Chondrocyte (in vitro differentiated cells): ENCODE measurements at places on chromosomes 4 and X.
A peak's percentile ranks its signal among the peaks of the same experiment; 100 is the strongest.

GRCh38 chr4:152735396-152735859 lies 44.1 kb downstream of the TIGD4 start:
- no peak for DNase-seq

DNA sequence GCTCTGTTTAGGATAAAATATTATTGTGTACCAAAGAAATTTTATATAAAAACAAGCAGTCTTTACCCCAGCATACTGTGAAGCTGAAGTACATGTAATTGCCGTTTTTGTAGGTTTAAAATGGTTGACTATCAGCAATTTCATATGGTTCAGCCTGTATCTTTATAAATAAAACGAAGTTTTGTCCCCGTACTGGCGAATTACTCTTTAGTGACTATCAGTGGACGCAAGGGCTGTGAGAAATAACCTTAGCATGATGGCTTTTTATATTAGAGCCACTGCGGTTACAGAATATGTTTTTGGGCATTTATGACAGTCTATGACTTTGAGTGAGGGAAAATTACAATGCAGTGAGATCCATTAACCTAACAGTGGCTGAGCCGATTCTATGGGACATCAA lies 1.2 kb downstream of the GPM6B start:
- no peak for DNase-seq

- no peak for DNase-seq
These were observed 39.6 kb downstream of the SMAD1 start for GRCh38 chr4:145521282-145521681.

DNA sequence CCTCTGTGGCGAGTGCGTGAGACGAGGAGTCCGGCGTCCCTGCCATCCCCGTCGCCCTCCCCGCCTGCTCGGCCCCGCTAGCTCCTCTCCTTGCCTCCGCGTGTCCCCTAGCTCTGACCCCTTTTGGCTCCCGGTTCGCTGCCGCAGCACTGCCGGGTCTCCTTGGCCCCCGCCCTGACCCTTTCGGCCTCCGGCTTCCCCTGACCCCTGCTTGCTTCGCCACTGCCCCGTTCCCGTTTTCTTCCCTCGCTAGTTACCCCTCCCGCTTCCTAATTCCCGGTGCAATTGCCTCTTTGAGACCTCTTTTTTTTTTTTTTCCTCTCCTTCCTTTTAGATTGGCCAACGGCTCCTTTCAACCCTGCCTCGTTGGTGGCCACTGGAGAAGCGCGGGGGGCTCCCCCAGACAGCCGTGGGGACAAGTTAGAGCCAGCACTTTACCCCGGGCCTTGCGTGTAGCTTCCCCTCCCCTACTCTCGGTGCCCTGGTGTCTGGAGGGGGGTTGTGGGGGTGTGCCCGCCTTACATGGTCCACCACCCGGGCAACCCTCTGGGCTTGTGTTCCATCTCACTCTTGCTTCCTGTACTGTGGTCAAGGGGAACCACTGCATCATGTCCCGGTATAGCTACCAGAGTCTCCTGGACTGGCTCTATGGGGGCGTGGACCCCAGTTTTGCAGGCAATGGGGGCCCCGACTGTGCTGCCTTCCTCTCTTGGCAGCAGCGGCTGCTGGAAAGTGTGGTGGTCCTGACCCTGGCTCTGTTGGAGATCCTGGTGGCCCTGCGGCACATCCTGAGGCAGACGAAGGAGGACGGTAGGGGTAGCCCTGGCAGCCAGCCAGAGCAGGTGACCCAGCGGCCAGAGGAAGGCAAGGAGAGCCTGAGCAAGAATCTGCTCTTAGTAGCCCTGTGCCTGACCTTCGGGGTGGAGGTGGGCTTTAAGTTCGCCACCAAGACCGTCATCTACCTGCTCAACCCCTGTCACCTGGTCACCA lies 548 bp downstream of the TMEM164 start:
- DNase-seq, result no peak

- DNase-seq, result no peak
These were observed at the start of gene TMEM35A for GRCh38 chrX:101078716-101079598. Gene TMEM35A (plus strand): TSS chrX:101078879. CDS start chrX:101079003, 124 bp downstream.

GRCh38 chrX:44343412-44344141 lies at the start of gene EFHC2:
Gene EFHC2 (minus strand): TSS chrX:44343672. CDS start chrX:44343588, 84 bp downstream.
- no peak for DNase-seq

DNA sequence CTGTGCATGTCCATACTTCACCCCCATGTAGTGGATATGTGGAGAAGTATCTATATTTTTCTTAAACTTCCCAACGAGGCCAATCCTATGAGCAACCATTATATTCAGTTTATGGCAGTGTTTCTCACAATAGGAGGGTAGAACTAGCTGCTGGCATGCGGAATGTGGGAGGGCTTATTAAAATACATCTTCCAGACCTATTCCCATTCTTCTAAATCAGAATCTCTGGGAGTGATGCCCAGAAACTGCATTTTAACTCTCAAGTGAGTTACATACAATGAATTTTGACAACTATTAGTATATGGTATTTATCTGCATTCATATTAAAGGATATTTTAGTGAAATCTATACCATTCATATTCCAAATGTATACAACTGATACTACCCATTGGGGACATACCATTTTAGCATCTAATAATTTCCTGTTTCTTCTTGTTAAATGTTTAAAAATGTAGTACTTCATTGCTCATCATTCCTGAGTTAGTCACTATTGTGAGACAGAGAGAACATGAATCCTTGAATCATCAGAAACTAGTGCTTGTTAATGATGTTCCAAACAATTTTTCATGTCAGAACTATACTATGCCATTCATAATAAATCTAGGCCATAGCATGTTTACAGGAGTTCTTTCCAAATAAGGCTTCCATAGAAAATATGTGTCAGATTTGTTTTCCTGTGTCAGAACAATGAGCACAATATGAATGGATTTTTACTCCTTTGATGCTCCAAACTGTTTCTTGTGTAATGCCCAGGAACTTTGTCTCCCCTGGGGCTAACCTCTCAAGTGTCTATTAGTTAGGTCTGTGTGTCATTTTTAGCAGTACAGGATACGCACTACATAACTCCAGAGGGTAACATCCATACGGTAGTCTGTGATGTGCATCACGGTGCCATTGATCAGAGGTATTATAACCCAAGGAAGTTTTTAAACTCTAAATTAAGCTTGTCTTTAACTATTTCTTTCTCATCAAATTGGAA lies 198.8 kb upstream of the BMP3 start:
- DNase-seq, result no peak

DNA sequence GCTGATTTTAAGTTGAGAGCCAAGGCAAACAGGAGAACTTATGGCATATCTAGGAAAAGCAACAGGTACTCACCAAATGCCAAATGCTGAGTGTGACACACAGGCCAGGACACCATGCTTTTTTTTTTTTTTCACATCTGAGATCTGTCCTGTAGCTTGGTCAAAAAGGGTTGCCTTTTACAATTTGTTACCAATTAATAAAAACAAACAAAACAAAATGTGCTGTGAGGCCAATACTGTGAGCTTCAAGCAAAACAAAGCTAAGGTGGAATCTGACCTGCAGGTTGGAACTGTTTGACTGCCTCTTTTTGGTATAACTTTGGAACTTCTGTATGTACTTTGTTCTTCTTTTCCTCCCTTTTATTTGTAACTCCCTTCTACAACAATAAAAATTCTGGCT lies 548.5 kb upstream of the IGFBP7 start:
- no peak for DNase-seq

DNA sequence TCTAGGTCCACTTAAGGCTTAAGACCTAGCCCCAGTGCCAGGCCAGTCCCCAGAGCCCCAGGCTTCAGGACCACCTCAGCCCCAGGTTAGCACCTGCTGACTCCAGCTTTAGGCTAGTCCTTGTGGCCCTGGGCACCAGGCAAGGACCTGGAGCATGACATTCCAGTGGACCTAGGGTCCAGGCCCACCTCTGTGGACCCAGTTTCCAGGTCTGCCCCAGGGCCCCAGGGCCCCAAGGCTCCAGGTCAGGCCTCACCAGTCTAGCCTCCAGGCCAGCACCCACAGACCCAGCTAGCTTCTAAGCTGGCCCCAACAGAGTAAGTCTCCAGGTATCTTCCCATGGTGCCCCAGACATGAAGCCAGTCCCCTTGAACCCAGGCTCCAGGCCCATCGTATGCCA lies 97.5 kb downstream of the QRFPR start:
- DNase-seq, result no peak

DNA sequence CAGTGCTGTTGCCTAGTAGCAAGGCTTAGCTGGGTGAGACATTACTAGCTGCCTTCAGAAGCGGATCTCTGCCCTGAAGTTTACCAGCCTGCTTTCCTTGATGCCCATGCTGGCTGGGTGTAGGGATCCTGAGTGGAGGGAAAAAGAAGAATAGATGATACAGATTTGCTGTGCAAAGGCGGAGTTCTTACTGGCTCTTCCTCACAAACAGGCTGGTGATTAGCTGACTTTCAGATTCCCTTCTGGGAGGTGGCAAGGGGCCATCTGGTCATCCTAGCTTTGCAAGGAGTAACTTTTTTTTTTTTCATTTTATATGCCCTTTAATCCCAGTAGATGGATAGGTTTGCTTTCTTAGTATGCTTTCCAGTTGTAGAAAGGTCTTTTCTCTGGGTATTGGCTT lies 44.8 kb downstream of the SMARCA5 start:
- no peak for DNase-seq

DNA sequence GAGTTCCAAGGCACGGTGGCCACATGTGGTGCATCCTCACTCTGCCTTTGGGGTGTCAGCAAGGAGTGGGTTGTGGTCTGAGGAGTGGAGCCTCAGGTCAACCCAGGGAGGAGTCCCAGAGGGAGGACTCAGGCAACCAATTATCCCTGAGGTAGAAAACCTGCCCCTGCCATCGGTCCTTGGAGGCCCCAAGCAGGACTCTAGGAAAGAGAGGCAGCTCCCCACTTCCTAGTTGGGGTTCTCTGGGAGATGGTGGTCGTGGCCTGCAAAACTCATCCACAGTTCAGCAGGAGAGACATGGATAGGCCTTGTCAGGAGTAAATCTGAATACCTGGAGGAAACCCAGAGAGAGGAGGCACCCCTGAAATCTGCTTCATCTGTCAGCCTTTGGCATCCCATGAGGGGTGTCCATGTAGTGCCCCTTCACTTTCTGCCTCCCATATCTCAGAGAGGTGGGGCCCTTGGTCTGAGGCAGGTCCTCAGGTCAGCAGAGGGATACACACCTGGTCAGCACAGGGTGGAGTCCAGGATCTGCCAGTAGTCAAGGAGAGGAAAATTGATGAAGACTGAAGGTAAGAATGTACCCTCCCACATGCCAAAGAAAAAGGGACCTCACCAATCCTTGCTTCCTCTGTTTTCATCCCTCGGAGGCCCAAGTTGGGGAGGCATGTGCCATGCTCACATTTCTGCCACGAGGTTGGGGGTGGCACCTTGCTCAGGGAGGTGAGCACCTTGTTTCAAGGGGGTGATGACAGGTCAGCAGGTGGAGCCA lies 1.6 kb downstream of the MAGEA11 start:
- DNase-seq, result no peak

GRCh38 chrX:31279359-31279758 lies 207.5 kb upstream of the FTHL17 start:
- DNase-seq, result no peak

GRCh38 chr4:74293558-74293957 lies 14.7 kb upstream of the EPGN start:
- DNase-seq, result no peak

- DNase-seq, result no peak
These were observed 84.7 kb upstream of the RAPGEF2 start for GRCh38 chr4:159018062-159018629.

DNA sequence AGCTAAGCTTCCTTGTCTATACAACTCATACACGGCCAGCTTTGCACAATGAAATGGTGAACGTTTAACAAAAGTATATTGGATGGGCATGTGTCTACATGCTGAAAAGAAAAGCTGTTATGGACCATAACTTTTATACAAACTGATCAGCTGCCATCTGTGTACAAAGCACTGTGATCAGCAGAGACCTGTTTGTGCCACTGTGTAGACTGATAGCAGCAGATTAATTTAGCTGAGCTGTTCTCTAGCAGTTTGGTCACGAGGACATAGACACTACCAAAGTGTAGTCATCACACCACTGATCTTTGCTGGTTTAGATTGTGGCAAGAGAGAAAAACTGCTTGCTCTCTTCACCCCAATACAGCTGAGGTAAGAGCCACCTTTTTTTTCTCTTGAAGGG lies 124.5 kb downstream of the RAPGEF2 start:
- DNase-seq, result no peak

GRCh38 chr4:180794333-180794732 lies 1448.9 kb upstream of the TENM3 start:
- no peak for DNase-seq

DNA sequence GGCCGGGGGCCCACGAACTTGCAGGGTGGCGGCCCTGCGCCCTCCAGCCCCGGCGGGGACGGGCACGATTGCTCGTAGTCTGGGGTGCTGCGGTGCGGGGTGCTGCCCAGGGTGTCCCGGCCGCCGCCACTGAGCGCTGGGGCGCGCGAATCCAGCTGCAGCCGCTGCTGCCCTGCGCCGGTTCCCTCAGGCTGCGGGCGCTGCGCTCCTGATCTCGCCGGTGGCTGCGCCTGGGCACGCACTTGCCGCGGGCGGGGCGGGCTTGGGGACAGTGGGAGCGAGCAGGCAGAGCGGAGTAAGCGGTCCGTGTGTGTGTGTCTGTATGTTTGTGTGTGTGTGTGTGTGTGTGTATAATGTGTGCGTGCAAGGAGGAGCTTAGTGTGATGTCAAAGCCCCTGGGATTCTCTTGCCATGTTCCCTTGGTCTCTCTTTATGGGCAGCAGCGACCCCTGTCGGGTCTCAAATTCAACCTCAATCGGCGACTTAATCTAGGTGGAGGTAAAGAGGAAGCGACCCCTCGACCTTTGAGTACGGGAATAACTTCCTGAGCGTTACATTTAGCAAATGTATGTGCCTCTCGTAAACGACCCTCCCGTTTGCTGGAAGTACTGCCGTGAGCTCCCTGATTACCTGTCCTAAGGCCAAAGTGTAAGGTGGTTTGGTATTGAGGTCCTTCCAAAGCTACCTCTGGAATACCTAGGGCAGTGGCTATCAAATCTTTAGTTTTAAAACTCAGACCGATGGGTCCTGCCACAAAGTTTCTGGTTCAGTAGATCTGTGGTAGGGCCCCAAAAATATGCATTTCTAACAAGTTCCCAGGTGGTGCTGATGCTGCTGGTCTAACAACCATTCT lies at the start of gene RNF150:
Gene RNF150, minus strand, starts transcription at position 324 of the 853 bp plus-strand sequence.
- peak; percentile 89 for DNase-seq

- no peak for DNase-seq
These were observed 133.8 kb downstream of the AFF1 start for GRCh38 chr4:87068583-87069021.

GRCh38 chr4:6414578-6414977 lies 57.8 kb downstream of the PPP2R2C start:
- DNase-seq, result no peak

- DNase-seq, result no peak
These were observed 369.3 kb downstream of the FBXW7 start for GRCh38 chr4:152166567-152166966.

GRCh38 chrX:21645431-21645830 lies 12.7 kb downstream of the KLHL34 start:
- no peak for DNase-seq

- no peak for DNase-seq
These were observed 78.2 kb upstream of the PRSS48 start for GRCh38 chr4:151198748-151199147.

DNA sequence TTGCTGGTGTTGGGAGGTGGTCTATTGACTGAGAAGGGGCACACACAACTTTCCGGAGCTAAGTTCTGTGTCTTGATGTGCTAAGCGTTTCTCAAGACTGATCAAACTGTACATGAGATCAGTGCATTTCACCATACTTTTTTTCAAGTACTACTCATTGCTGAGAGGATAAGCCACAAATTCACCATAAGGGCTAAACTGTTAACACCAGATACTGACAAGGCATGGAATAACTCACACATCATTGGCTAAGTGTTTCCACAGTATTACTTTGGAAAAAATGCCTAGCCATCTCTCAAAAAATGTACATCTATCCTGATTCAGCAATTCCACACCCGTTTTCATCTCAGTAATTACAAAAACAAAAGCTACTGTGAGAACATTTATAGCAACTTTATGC lies 13.0 kb downstream of the RBMX start:
- no peak for DNase-seq
